Tibial nerve (tissue), 4 donors: ENCODE measurements at places on chromosomes 2 and 18. TPM values are rescaled to one million over a fixed set of nuclear protein-coding genes. Genes with fewer than 3 reads are reported as not detected.

The ASXL3 gene
- 3.7 TPM for total RNA-seq

The MC4R gene
- not detected for total RNA-seq

The CPLX4 gene
- not detected for total RNA-seq

The CAVIN2 gene
- total RNA-seq = 53.8 TPM

The SNED1 gene
- 226 TPM for total RNA-seq

The FOXD4L1 gene
- total RNA-seq = not detected

DNA sequence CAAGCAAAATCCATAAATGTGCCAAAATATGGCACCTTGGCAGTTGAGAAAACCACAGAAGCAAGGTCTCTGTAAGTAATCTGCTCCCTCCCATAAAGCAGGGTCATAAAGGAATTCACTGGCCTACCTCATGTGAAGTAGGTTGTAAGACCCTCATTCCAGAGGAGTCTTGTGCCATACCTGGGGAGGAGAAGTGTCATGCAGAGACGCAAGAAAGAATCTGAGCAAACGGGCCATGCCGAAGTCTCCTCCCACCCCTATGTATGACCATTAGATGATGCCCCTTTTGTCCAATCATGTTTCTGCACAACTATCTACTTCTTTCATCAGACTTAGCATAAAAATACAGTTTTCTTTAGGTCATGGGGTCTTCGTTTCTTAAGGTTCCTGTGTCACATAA lies 14.6 kb downstream of the NMUR1 start:
- no peaks in the 10 kb centered on the region for H3K27me3 ChIP-seq
- peaks cover 17% of the 10 kb centered on the region for H3K4me1 ChIP-seq
- H3K36me3 ChIP-seq = no peaks in the 10 kb centered on the region
- DNase-seq = no peak
- H3K27ac ChIP-seq = no peak overlapping the region

GRCh38 chr2:129806990-129807389 lies 172.5 kb upstream of the RAB6C start:
- H3K27ac ChIP-seq = no peak overlapping the region
- no peaks in the 10 kb centered on the region for H3K4me1 ChIP-seq
- DNase-seq = no peak
- H3K4me3 ChIP-seq = no peak overlapping the region
- H3K36me3 ChIP-seq = no peaks in the 10 kb centered on the region
- no peaks in the 10 kb centered on the region for H3K27me3 ChIP-seq

DNA sequence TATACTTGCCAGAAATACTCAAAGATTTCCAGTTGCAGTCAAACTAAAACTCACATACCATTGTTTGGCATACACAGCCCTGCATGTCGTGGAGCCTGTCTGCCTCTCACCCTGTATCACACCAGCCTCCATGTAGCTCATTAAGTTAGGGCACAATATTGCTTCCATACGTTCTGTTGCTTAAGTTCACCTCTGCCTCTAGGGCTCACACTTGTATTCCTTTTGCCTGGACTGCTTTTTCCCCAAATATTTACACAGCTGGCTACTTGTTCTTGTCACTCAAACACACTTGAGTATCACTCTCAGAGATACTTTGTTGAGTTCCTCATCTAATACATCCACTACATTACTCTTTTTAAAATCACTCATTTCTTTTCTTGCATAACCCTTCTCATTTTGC lies 83.1 kb downstream of the PTH2R start:
- H3K4me1 ChIP-seq = no peaks in the 10 kb centered on the region
- H3K27ac ChIP-seq = no peak overlapping the region
- H3K27me3 ChIP-seq = no peaks in the 10 kb centered on the region
- no peak for DNase-seq
- H3K36me3 ChIP-seq = no peaks in the 10 kb centered on the region

GRCh38 chr18:39274535-39274934 lies 1708.9 kb upstream of the CELF4 start:
- no peaks in the 10 kb centered on the region for H3K27me3 ChIP-seq
- no peaks in the 10 kb centered on the region for H3K4me1 ChIP-seq
- DNase-seq = no peak
- H3K27ac ChIP-seq = no peak overlapping the region

GRCh38 chr18:31302991-31303390 lies 15.0 kb upstream of the DSG1 start:
- H3K27me3 ChIP-seq = no peaks in the 10 kb centered on the region
- no peak overlapping the region for H3K4me3 ChIP-seq
- H3K36me3 ChIP-seq = no peaks in the 10 kb centered on the region
- DNase-seq = no peak

DNA sequence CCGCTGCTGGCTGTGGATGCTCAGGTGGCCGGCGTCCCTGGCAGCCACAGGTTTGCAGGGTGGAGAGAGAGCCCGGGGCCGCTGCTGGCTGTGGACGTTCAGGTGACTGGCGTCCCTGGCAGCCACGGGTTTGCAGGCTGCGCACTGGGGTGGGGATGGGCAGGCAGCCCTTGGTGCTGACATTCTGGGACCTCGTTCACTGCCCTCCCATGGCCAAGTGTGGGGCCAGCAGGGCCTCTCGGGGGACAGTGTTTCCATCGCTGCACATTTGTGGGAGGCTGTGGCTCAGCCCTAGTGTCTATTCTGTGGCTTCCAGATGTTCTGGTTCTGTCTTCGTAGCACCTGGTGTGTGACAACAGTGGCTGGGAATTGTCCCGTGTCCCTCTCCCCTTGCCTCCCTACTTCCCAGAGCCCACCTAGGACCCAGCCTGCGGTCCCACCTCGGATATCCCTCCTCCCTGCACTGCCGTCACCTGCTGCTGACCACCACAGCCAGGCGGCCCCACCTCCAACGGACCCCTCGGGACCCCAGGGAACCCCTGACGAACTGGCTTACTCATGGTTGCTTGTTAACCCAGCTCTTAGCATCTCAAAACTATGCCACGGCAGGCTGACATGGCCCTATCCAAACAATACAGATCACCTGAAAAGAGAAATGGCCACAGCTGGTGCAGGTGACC lies 915 bp downstream of the CROCC2 start:
- H3K27ac ChIP-seq = no peak overlapping the region
- DNase-seq = no peak
- no peaks in the 10 kb centered on the region for H3K4me1 ChIP-seq
- no peak overlapping the region for H3K4me3 ChIP-seq
- H3K36me3 ChIP-seq = no peaks in the 10 kb centered on the region
- no peaks in the 10 kb centered on the region for H3K27me3 ChIP-seq

- no peaks in the 10 kb centered on the region for H3K27me3 ChIP-seq
- no peaks in the 10 kb centered on the region for H3K4me1 ChIP-seq
- no peaks in the 10 kb centered on the region for H3K36me3 ChIP-seq
- DNase-seq = no peak
These were observed 20.1 kb upstream of the REEP1 start for GRCh38 chr2:86357392-86357963.

- H3K27ac ChIP-seq = no peak overlapping the region
- no peak for DNase-seq
- no peaks in the 10 kb centered on the region for H3K36me3 ChIP-seq
These were observed 229.9 kb upstream of the CRIM1 start for GRCh38 chr2:36125702-36126101.

- no peaks in the 10 kb centered on the region for H3K36me3 ChIP-seq
- H3K27ac ChIP-seq = no peak overlapping the region
- no peaks in the 10 kb centered on the region for H3K4me1 ChIP-seq
- no peak for DNase-seq
- H3K4me3 ChIP-seq = no peak overlapping the region
- no peaks in the 10 kb centered on the region for H3K27me3 ChIP-seq
These were observed 83.8 kb upstream of the PPM1B start for GRCh38 chr2:44084850-44085249.

GRCh38 chr2:151379169-151379568 lies 21.8 kb downstream of the TNFAIP6 start:
- no peaks in the 10 kb centered on the region for H3K36me3 ChIP-seq
- no peaks in the 10 kb centered on the region for H3K4me1 ChIP-seq
- no peak for DNase-seq
- no peak overlapping the region for H3K4me3 ChIP-seq
